Epithelial cell of proximal tubule (primary cell): ENCODE measurements at places on chromosomes 7 and 10.

GRCh38 chr7:129431911-129432643 is 2.2 kb upstream of the STRIP2 start:
- no peak for DNase-seq

DNA sequence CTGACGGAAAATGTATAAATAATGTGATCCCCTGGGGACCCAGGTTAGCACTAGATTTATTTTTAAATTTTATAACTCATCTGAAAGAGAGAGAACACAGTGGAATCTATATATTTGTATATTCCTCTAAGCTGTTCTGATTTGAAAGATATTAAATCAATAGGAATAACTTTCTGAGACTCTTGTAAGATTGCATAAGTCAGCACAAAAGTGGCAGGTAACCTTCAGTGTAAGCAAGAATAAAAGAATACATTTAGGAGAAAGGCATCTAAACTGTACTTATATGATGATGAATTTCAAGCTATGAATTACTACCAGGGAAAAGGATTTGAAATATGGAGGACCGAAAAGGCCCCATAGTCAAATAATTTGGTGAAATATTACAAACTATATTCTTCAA is 112.8 kb downstream of the TBXAS1 start:
- DNase-seq, result no peak

- DNase-seq, result no peak
Observed at GRCh38 chr7:155257482-155258225, 40.0 kb upstream of the INSIG1 start.

DNA sequence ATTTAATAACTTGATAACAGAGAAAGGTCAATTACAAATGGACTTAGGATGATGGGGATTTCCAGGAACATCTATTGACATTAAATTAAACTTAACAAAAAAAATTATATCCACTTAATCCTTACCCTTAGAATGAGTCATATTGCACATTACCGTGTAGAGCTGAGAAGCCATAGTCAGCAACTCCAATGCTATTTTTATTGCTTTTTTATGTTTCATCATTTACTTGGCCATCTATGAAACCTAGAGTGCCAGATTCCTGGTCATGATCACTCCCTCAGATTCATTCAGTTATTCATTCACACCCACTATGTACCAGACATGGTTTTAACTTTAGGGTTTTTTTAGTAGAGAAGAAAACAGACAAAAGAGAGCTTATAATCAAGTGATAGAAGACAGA is 1180.4 kb downstream of the CNTNAP2 start:
- DNase-seq, result no peak

- DNase-seq, result no peak
Observed at GRCh38 chr10:77626266-77626935, 11.2 kb downstream of the KCNMA1 start.

- DNase-seq, result no peak
Observed at GRCh38 chr10:7634142-7634894, 32.4 kb downstream of the ITIH5 start.
